ENCODE measurements at places on chromosomes 3 and 15. TPM values are rescaled to one million over a fixed set of nuclear protein-coding genes. Genes with fewer than 3 reads are reported as not detected.

The IL5RA gene
- polyA plus RNA-seq = 3.2 TPM

The PARP15 gene
- 0.80 TPM for polyA plus RNA-seq

The WNT5A gene
- polyA plus RNA-seq = 27.0 TPM

The GUCA1C gene
- polyA plus RNA-seq = not detected

The KNSTRN gene
- 28.2 TPM for polyA plus RNA-seq

The FBXW12 gene
- 0.24 TPM for polyA plus RNA-seq

The ESYT3 gene
- 40.9 TPM for polyA plus RNA-seq

The CLDN16 gene
- 0.29 TPM for polyA plus RNA-seq

The ZFYVE19 gene
- polyA plus RNA-seq = 32.3 TPM

The POPDC2 gene
- polyA plus RNA-seq = 5.3 TPM

The ELL3 gene
- 5.0 TPM for polyA plus RNA-seq

The FANCD2 gene
- 22.3 TPM for polyA plus RNA-seq

The LDHAL6B gene
- polyA plus RNA-seq = not detected

The CRBN gene
- 79.6 TPM for polyA plus RNA-seq

The BFSP2 gene
- polyA plus RNA-seq = not detected

The CTXND1 gene
- 32.9 TPM for polyA plus RNA-seq

The LTF gene
- 7.6 TPM for polyA plus RNA-seq

The FEZF2 gene
- polyA plus RNA-seq = not detected

The STARD9 gene
- polyA plus RNA-seq = 19.6 TPM

The GPR62 gene
- 0.27 TPM for polyA plus RNA-seq

The PYDC2 gene
- not detected for polyA plus RNA-seq

The DTX3L gene
- polyA plus RNA-seq = 22.8 TPM

The HDAC11 gene
- 20.8 TPM for polyA plus RNA-seq

The MAN2C1 gene
- 121 TPM for polyA plus RNA-seq

The SLC22A13 gene
- 0.31 TPM for polyA plus RNA-seq

The C15orf62 gene
- polyA plus RNA-seq = 4.1 TPM

The PIERCE2 gene
- 2.9 TPM for polyA plus RNA-seq

The FANCD2OS gene
- polyA plus RNA-seq = 0.43 TPM

The GCNT3 gene
- 1.0 TPM for polyA plus RNA-seq

The NSUN3 gene
- 17.3 TPM for polyA plus RNA-seq

The LYSMD2 gene
- 6.1 TPM for polyA plus RNA-seq

The GXYLT2 gene
- 18.9 TPM for polyA plus RNA-seq

The PIGX gene
- 28.2 TPM for polyA plus RNA-seq

The C3orf85 gene
- not detected for polyA plus RNA-seq

The GOLGA6L4 gene
- 26.1 TPM for polyA plus RNA-seq

The LMAN1L gene
- not detected for polyA plus RNA-seq

The IL17RB gene
- polyA plus RNA-seq = 10.9 TPM

The CFAP92 gene
- polyA plus RNA-seq = 4.3 TPM

The RTP1 gene
- polyA plus RNA-seq = not detected

The ZPLD1 gene
- not detected for polyA plus RNA-seq

The CPNE9 gene
- polyA plus RNA-seq = 0.29 TPM

The CCR2 gene
- polyA plus RNA-seq = 2.4 TPM

The PLA2G4D gene
- 0.14 TPM for polyA plus RNA-seq

The SCN11A gene
- 0.57 TPM for polyA plus RNA-seq

The CMTM7 gene
- 73.5 TPM for polyA plus RNA-seq

The LYZL4 gene
- not detected for polyA plus RNA-seq

The SERINC4 gene
- 0.31 TPM for polyA plus RNA-seq

The CLDN18 gene
- 62.9 TPM for polyA plus RNA-seq

All from left lung (tissue), 14 donors.